ENCODE measurements at places on chromosomes 11 and 22.

DNA sequence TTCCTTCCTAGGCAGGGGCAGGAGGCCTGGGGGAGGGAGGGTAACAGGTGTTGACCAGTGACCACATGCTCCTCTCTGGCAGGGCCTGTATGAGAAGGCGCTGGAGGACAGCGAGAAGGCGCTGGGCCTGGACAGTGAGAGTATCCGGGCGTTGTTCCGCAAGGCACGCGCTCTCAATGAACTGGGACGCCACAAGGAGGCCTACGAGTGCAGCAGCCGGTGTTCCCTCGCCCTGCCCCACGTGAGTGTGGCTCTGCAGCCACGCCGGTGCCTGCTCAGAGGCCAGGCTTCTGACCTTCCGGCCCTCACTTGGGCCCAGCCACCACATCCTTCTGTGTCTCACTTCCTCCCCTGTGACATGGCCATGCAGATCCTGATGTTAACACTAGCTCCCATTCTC is 25.8 kb downstream of the ZC3H7B start:
- DNase-seq = no peak

DNA sequence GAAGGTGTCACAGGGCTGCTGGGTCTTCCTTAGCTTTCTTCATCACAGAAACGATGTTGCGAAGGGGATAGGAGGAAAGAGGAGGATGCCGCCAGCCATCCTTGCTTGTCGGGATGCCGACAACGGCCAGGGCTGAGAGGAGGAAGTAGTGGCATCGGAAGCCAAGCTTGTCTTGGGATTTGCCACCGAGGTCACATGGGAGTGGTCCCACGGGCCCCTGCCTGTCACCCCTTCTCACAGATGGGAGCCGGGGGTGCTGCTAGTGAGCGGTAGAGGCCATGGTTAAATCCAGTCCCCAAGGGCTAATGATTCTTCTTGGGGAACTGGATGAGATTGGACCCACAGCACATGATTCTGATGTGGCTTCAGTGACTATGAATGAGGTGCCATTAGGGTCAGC is 1375.8 kb downstream of the BRD1 start:
- no peak for DNase-seq

DNA sequence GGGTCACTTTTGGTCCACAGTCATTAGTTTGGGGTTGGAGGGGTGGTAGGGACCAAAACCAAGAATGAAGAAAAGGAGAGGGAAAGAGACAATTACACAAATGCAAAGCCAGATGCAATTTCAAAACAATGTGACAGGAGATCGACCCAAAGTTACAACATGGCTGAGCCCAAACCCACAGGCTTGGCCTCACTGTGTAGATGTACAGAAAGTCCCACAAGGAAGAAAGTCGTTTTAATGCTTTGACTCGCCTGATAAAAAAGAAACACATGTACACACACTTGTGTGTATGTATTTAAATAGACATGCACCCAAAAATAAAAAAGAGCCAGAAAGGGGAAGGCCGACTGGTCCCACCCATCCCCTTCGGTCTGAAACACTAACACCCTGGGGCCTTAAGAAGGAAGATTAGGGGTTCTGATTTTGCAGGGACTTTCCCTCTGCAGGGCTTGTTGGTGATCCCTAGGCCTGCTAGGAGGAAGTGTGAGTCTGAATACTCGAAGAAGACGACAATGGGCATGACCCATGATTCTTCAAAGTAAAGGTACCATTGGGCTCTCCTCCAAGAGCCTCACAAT is 104.1 kb downstream of the ETS1 start:
- no peak for DNase-seq

DNA sequence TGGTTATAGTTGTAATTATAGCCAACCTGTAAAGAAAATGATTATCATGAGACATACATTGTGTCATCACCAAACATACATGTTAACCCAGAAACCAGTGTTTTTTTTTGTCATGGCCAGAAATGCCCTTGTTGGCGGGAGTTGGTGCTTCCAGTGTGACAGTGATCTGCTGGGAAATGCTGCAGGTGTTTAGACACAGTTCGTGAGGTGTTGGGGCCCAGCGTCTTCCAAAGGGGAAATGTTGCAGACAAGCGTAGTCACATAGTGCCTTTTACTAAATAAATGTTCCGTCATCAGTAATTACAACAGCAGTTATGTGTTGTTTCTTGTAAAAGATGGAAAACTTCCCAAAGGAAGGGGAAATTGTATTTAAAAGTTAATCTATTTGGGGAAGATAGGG is 92.6 kb upstream of the GAL start:
- no peak for DNase-seq

- DNase-seq = no peak
Measured at GRCh38 chr11:10456519-10456918, 1.5 kb downstream of the AMPD3 start.

DNA sequence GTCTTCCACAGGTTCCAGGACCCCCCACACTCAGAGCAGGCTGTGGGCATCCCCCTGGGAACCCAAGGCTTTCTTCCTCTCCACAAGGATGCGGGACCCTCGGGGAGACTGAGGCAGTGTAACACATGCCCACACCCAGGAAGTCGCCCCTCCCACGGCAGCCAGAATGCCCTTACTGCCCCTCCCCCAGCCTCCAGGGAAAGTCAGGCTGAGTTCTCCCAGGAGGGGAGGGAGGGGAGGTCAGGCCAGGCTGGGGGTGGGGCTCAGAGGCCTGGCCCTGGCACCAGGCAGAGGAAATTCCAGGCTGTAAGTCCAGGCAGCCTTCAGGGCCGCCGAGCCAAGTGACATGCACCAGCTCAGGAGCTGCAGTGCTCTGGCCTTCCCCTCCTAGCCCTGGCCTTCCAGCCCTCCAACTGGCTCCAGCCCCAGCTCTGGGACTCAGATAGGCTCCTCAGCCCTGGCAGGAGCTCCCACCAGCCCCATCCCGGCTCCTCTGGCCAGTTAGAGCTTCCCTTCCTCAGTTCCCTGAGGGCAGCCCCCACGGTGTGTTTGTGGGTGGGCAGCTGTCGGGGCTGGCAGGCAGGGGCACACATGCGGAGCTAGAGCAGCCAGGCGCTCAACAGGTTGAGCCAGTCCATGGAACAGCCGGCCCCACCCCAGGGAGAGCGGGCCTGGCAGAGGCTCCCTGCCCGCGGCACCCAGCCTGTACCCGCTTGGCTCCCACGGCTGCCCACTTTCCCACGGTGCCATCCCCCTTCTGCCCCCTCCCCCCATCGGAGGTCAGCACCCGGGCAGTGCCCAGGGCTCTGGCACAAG is 3.6 kb downstream of the BCL9L start:
- DNase-seq = no peak

- DNase-seq = no peak
Measured at GRCh38 chr11:69704508-69705253, 859 bp upstream of the FGF19 start.

DNA sequence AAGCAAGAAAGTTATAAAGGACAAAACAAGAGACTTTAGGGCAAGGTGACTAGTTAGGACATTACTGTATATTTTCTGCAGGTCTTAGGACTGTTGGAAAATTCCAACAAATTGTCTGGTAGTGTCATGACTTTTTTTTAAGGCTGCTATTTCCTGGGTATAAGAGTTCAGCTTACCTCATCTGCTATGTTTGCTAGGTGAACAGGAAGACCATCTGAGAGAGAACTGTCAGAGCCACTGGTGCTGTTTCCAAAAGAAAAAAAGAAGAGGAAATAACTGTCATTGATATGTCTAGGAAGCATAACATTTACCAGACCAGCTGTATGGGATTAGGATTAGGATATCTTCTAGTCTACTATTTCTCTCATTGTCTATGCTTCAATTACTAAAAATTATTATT is 26.3 kb upstream of the MTCH2 start:
- DNase-seq = no peak

All from stimulated activated CD4-positive, alpha-beta T cell treated with anti-CD3 and anti-CD28 coated beads, TNF-alpha, amount 100 ng/mL, for 48 hours (primary cell).